ENCODE measurements at places on chromosomes 7 and 10.
A peak's percentile ranks its signal among the peaks of the same experiment; 100 is the strongest.

DNA sequence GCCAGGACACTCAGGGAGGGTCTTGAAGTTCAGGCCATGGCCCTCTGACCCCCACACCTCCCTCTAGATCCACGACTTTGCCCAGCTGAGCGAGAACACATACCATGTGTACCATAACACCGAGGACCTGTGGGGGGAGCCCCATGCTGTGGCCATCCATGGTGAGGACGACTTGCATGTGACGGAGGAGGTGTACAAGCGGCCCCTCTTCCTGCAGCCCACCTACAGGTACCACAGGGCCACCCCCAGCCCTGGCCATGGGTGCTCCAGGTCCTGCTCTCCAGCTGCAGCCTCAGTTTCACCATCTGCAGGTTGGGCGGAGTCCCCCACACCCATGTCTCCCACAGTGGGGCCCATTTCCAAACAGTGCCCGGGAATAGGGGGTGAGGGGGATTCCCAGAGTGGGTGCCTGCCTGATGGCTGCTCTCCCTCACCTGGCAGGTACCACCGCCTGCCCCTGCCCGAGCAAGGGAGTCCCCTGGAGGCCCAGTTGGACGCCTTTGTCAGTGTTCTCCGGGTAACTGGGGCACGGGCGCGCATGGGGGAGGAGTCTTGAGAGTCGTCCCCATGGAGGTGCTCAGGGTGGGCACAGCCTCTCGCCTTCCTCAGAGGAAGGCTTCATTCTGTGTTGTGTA lies 54.1 kb downstream of the PALD1 start:
- DNase-seq: no peak

- no peak for DNase-seq
These were observed 57.9 kb downstream of the STK32C start for GRCh38 chr10:132249824-132250375.

DNA sequence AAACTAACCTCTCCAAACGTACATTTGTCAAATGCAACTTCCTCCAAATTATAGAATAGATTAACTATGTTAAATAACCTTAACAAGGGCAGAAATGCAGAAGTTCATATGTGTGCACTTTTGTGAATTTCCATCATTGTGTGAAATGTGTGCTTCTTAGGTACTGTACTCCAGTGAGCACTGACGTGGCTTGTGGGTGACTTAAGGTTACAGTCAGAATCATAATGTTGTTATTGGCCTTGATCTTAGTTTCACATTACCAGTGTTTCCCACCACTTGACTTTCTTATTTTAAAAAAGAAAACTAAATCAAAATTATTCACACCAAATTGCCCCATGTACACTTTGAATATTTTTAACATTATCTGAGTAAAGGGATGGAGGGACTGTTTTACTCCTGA lies 155.1 kb upstream of the FZD8 start:
- DNase-seq: no peak

- no peak for DNase-seq
These were observed 156.8 kb upstream of the MAGI2 start for GRCh38 chr7:79610313-79610712.

GRCh38 chr10:83233691-83234090 lies 905.6 kb upstream of the GHITM start:
- DNase-seq: no peak

- DNase-seq: no peak
These were observed 162.4 kb downstream of the GATA3 start for GRCh38 chr10:8216893-8217292.

- no peak for DNase-seq
These were observed 91.9 kb upstream of the MGMT start for GRCh38 chr10:129375171-129375570.

- DNase-seq: no peak
These were observed 30.9 kb downstream of the DNAJB12 start for GRCh38 chr10:72323771-72324191.

DNA sequence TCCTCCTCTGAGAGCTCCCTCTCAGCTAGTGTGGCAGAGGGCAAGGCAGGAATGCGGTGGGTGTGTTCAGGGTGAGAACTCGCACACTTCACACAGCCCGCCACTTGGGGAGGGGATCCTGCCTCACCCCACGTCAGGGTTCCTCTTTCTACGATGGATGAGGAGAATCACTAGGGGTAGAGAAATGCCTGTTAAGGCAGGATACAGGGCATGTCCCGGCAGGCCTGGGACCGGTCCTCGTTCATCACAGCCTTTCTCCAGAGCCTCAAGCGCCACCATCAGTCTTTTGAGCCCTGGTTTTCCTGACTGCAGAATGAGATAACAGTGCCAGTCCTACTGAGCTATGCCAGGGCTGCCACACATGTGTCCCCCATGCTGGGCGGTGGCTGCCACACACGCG lies 546.7 kb upstream of the ADARB2 start:
- no peak for DNase-seq

- DNase-seq: no peak
These were observed 16.8 kb upstream of the GPR15LG start for GRCh38 chr10:84156768-84157167.

- no peak for DNase-seq
These were observed 5.3 kb downstream of the PTF1A start for GRCh38 chr10:23197416-23197861.

- DNase-seq: no peak
These were observed 57.3 kb downstream of the HELLS start for GRCh38 chr10:94602729-94603515.

- DNase-seq: no peak
These were observed 197.6 kb downstream of the WDR37 start for GRCh38 chr10:1253523-1254353.

GRCh38 chr10:52805414-52806285 lies 33.1 kb upstream of the MBL2 start:
- no peak for DNase-seq

GRCh38 chr7:3188946-3189345 lies 112.1 kb upstream of the SDK1 start:
- no peak for DNase-seq

DNA sequence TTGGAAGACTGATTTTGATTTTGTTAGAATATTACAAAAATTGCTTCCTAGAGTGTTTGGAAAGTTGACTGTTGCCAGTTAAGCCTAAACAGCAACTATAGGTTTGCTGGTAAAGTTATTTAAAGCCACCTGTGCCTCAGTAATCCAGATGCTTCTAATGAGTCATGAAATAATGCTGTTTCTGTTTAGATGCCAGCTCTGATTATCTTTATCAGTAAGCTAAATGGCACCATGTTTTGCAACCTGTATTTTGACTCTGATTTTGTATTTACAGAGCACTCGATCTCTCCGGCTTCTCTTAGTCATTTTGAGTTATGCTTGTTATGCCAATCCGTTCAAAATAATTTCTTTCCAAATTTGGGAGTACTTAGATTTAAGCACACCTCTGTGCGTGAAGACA lies 366.1 kb downstream of the EXOC4 start:
- DNase-seq: no peak

DNA sequence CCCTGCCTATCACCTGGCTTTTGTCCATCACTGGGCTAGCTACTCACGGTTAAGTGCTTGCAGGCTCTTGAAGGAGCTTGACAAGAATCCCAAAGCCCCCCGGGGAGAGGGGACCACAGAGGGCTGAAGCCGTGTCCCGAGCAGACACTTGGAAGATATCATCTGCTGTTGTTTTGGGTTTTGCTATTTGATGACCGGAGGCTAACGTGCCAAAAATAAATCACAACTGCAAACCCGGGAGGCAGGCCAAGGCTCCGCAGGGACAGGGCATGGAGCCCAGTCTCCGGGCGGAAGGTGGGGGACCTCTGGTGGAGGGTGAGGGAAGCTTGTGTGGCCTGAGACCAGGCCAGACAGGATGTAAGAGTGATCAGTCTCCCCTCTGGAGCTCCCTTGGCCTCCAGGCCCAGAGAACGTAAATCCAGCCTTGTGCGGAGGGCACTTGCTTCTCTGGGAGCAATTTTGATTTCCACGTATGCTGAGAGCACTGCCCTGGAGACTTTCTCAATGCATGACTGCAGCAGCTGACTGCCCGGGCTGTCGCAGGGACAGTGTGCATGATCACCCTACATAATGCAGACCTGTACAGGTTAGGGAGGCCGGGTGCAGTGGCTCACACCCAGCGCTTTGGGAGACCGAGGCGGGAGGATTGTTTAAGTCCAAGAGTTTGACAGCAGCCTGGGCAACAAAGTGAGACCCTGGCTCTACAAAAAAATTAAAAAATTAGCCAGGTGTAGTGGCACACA lies at the start of gene PHKG1:
PHKG1 (minus strand) TSS at position 164 of the 743 bp plus-strand sequence. CDS start 4,011 bp downstream, outside the sequence.
- no peak for DNase-seq

- peak; percentile 51 for DNase-seq
These were observed 128.4 kb upstream of the BTBD16 start for GRCh38 chr10:122142641-122143237.

DNA sequence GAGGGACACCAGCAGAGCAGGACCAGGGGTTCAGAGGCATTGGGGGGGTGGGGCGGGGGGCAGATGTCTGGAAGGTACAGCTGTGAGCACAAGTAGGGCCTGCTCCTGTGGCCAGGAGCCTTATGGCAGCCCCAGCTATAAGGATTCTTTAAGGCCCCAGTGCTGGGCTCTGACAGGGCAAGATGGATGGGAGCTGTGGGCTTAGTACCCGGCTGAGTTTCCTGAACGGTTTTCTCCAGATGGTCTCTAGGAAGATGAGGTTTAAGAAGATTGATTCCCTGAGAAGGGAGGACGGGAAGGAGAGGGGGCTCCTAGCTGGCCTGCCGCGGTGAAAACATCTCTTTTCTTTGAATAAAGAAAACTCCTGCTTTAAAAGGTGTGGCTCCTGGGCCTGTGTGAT lies 30.1 kb upstream of the COMTD1 start:
- no peak for DNase-seq

DNA sequence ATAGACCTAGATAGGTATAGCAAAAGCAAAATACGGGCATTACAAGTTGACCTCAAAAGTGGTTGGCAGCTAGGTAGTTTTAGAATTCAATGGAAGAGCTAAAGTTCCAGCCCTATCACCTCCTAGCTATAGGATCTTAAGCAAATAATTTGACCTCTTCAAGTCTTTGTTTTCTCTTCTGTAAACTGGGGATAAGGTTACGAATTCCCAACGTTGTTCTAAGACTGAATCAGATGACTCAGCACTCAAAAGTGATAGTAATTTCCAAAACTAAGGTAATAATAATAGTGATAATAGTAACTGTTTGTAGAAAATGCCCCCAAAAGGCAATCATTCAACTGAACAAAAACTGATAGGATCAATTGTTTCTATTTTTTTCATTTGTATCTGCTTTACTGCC lies 445.2 kb downstream of the KCNMA1 start:
- DNase-seq: no peak

GRCh38 chr7:146129296-146129695 lies 12.7 kb downstream of the CNTNAP2 start:
- no peak for DNase-seq

- peak; percentile 57 for DNase-seq
These were observed 572 bp downstream of the CHST12 start for GRCh38 chr7:2403718-2404648.

GRCh38 chr10:30155401-30155800 lies 96.0 kb upstream of the JCAD start:
- DNase-seq: no peak

DNA sequence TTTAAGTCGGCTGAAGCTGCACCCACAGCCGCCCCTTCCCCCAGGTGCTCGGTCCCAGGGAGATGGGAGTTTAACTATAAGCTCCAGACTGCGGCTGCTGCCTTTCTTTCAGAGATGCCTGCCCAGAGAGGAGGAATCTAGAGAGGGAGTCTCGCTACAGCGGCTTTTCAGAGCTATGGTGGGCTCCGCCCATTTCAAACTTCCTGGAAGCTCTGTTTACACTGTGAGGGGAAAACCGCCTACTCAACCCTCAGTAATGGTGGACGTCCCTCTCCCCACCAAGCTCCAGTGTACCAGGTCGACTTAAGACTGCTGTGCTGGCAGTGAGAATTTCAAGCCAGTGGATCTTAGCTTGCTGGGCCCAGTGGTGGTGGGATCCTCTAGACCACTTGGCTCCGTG lies 135.4 kb downstream of the CXCL12 start:
- DNase-seq: no peak

- no peak for DNase-seq
These were observed 101.3 kb downstream of the COL13A1 start for GRCh38 chr10:69902835-69903535.
